ENCODE measurements at places on chromosomes 5 and 9.

DNA sequence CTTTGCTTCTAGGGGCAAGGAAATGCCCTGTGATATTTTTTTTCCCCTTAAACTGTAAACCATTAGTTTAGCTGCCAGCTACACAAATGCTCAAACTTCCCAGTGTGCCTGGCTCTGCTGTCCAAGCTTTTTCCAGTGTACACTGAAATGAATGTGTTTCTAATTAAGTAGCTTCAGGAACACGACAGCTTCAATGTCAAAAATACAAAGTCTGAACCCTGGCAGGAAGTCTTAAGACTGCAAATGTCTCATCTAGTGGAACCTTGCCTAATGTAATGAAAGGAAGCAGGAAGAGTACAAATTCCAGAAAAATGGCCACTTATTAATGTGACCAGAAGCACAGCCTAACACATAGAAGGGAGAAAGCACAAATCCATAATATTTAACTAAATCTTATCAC is 255.2 kb downstream of the CRB2 start:
- DNase-seq = no peak

GRCh38 chr5:180027459-180028089 is 44.0 kb downstream of the RNF130 start:
- DNase-seq = no peak

GRCh38 chr9:136482046-136482792 is 621 bp downstream of the SEC16A start:
- peak; percentile 47 for DNase-seq

GRCh38 chr9:99433555-99433954 is 211.5 kb downstream of the SEC61B start:
- DNase-seq = peak; percentile 84

- DNase-seq = no peak
Observed at GRCh38 chr9:106745457-106745856, 117.5 kb upstream of the ZNF462 start.

- no peak for DNase-seq
Observed at GRCh38 chr9:37919956-37920335, 16.0 kb upstream of the SLC25A51 start.

GRCh38 chr5:10319202-10319851 is 11.6 kb upstream of the CMBL start:
- DNase-seq = peak; percentile 53

GRCh38 chr5:24226479-24226878 is 418.3 kb downstream of the CDH10 start:
- DNase-seq = no peak

DNA sequence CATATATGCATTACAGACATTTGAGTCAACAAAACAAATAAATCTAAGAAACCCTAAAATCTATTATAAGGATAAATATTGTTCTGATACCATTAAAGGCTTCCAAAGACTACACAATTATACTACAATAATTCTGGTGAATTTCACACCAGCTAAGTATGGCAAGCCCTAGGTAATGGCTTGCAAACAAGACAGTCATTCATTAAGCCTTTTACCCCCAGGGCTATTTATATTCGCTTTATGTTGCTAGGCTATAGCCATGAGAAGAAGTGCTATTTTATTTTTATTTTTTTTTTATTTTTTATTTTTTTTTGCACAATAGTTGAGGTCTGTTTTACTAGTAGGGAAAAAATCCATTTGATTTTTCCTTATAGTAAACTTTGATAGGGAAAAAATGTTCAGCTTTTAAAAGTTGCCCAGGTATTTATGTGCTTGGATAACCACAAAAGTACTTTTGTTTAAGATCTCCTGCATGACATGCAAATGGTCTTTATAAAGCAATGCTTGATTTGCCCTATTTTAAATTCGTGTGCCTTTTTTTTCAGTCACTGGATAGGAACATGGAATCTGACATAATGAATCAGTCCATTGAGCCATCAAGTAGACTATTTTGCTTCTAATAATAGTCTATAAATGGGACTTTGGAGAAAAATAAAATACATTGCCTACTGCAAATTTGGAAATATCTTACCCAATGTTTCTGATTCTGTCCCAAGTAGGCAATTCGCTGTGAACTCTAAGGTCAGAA is 946.3 kb upstream of the COX7C start:
- DNase-seq = no peak

DNA sequence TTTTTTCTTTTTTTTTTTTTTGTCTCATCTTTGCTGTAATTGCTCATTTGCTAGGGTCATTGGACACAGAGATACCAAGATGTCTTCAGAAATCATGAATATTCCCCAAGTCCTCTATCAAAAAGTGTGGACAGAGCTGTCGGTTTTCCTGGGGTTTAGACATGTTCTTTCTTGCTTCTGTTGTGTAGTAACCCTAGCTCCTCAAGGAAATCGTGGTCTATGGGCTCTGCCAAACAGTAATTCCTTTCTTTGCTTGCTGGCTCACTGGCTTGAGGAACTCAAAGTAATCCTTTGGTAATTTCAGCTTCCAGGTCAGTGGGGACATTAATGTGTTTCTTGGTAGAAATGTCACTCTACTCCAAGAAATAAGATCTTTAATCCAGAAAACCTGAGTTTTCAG is 101.7 kb downstream of the TMC1 start:
- DNase-seq = no peak

DNA sequence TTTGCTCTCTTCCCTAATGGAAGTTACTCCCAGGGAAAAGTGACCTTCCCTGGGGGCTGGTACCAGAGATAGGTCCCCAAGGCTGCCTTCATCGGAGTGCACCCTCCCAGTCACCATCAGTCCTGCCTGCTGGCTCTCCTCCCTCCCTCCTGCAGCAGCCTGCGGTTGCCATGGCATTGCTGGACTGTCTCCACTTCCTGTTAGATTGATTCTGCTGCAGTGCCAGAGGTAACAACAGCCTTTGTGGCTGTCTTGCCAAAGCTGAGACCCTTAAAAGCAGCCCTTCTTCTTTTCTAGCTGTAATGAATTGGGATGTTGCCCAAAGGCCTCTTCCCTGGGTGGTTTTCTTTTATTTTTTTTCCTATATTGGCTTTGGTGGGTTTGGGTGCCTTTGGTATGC is 78.1 kb upstream of the PRLR start:
- DNase-seq = no peak

DNA sequence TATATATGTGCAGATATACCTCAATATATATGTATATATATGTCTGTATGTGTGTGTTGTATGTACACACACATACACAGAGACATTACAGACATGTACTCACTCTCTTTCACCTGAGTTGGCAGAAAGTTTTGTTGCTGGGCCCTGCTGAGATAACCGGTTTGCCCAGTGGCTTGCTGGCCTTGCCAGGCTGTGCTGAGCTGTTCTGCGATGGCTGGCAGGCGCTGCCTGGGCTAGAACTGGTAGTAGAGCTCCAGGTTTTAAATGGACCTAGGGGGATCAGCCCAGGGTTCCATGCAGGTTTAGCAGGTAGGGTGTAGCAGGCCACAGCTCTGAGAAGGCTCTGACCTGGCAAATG is 394.3 kb downstream of the GADD45G start:
- DNase-seq = no peak

- no peak for DNase-seq
Observed at GRCh38 chr5:4661836-4662235, 478.3 kb upstream of the ADAMTS16 start.

DNA sequence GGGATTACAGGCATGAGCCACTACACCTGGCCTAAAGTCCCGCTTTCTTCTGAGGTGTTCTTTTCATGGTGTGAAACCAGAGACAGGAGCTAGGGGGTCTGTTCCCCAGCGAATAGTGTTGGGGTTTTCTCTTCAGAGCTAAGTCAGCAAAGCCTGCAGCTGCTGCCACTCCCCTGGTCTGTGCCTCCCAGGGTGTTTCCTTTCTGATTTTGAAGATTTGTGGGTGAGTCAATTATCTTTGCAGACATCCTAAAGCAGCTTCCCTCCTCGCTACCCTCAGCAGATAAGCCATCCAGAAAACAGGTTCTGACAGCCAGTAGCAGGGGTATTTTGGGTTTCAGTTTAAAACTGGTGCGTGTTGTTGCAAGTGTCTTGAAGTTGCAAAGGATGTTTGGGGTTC is 72.0 kb upstream of the IQGAP2 start:
- no peak for DNase-seq

DNA sequence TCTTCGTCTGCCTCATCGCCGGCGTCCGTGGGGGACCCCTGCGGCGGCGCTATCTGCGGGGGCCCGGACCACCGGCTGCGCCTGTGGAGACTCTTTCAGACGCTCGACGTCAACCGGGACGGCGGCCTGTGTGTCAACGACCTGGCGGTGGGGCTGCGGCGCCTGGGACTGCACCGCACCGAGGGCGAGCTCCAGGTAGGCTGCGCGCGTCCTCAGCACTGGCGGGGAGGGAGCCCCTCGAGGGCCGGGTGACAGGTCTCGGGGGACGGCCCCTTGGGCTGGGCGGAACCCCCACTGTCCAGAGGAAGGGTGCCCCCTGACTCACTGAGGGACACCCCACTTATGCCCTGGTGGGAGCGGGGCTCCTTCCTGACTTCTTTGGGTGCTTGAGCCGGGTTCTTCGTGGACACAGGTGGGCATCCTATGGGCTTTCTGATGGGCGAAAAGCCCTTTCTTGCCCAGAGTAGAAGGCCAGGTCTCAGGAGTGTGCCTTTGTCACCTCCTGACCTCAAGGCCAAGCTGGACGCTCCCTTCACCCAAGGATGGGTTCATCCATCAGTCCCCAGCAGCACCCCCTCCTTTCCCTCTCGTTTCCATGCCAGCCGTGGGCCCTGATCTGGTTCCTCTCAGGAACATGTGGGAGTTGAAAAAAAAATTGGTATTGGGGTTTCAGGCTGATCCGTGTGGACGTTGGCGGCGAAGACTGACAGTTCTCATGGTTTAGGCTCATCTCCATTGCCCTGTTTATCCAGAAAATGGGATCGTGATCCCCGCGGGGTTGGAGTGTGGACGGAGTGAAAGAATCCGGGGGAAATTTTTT is 564 bp downstream of the SLC25A25 start:
- DNase-seq = no peak

- DNase-seq = no peak
Observed at GRCh38 chr5:72313141-72313540, 6.9 kb downstream of the MRPS27 start.

DNA sequence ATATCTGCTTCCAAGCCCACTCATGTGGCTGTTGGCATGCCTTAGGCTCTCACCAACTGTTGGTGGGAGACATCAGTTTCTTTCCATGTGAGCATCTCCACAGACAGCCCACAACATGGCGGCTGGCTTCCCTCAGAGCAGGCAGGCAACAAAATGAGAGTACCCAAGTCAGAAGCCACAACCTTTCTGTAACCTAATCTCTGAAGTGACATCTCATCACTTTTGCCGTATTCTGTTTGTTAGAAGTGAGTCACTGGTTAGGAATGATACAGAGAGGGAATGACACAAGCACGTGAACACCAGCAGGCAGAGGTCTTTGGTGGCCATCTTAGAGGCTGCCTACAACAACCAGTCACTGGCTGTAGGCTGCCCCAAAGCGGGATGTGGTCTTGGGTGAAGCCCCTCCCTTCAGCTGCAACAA is 88.6 kb upstream of the RASGRF2 start:
- no peak for DNase-seq

DNA sequence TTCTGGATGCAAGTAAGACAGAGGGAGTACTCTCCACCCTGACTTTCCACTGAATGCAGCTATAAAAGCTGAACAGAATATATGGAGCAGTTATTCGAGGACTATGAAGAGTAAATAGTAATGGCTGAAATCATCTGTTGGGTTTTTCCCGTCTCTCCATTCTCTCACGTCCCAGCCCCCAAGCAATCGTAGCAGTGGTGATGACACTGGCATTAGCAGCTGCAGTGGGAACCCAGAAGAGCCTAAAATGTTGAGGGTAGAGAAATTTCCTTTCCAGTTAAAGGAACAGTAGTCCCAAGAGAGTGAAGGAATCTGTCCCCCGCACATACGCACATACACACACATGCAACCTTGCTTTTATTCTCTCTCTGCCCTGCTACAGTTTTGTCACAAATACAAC is 33.2 kb downstream of the MED27 start:
- no peak for DNase-seq

- DNase-seq = no peak
Observed at GRCh38 chr9:132978112-132978450, 413 bp upstream of the GFI1B start.

- no peak for DNase-seq
Observed at GRCh38 chr5:58156361-58156760, 303.5 kb downstream of the PLK2 start.

DNA sequence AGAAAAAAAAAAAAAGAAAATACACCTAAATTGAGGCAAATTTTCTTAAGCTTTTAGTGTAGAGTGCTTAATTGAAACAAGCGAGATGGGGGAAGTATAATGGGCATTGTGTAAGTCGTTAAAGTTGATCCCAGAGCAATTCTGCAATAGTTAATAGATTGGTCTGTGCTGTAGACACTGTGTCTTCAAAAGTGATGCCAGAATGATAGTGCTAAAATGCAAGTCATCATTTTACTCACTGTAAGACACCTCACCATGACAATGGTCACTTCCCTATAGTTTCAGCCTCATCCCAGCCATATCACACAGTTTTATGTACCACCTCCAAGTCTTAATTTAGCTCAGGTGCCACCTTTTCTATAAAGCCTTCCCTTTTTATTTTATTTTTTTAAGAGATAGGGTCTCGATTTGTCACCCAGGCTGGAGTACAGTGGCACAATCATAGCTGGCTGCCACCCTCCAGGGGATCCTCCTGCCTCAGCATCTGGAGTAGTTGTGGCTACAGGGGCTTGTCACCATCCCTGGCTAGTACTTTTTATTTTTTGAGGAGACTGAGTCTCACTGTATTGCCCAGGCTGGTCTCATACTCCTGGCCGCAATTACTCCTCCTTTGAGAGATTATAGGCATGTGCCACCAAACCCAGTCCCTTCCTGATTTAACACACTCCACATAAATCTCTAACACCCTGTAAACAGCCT is 6.2 kb downstream of the COX7C start:
- no peak for DNase-seq

- peak; percentile 56 for DNase-seq
Observed at GRCh38 chr5:120706877-120707276, 242.8 kb downstream of the PRR16 start.

DNA sequence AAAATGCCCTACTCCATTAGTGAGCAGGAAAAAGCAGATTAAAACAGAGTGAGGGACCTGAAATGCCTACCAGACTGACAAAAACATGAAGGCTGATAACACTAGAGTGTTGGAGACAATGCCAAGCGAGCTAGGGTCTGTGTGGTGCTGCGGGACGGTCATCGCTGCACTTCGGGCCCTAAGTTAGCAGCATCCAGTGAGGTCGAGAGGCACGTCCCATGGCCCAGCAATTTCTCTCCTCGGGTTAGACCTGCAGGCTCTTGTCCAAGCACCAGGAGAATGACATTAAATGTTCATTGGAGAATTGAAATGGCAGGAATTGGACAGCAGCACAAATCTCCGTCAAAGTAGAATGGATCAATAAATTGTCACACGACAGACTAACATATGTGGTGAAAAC is 5.3 kb upstream of the CACNA1B start:
- DNase-seq = no peak

- DNase-seq = no peak
Observed at GRCh38 chr9:5389109-5389732, 48.5 kb downstream of the PLGRKT start.

- no peak for DNase-seq
Observed at GRCh38 chr5:52856564-52856963, 68.8 kb downstream of the ITGA1 start.

- no peak for DNase-seq
Observed at GRCh38 chr5:53481159-53481886, 894 bp downstream of the FST start.

- peak; percentile 44 for DNase-seq
Observed at GRCh38 chr5:171953860-171954701, 52.4 kb downstream of the FBXW11 start.

Data from ELF-1 (cell line).